ENCODE measurements at places on chromosomes 11 and 22.

DNA sequence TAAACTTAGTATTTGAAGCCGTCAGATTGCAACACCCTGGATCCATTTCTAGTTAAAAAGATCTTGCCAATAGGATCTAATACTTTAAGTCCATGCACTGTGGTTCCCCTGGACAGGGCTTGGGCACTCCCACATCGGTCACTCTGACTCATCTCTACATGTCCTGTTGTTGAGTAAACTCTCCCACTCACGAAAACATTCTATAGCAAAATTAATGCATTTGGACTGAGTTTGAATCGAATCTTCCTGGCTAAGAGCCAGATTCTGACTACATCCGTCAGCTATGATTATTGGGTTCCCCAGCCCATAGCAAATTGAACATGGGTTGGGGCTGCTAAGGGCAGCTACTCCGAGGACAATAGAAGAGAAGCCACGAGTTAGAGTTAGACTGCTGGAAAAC lies 182.1 kb upstream of the SORL1-AS1 start:
- peak; percentile 70 for DNase-seq

GRCh38 chr11:6225024-6225423 lies 9.4 kb downstream of the FHIP1B start:
- no peak for DNase-seq

GRCh38 chr11:1476940-1477736 lies 9.4 kb downstream of the MOB2 start:
- no peak for DNase-seq

- no peak for DNase-seq
These were observed 43.9 kb downstream of the BIRC2 start for GRCh38 chr11:102390667-102391465.

- no peak for DNase-seq
These were observed 13.8 kb upstream of the RBM4B start for GRCh38 chr11:66691311-66691980.

DNA sequence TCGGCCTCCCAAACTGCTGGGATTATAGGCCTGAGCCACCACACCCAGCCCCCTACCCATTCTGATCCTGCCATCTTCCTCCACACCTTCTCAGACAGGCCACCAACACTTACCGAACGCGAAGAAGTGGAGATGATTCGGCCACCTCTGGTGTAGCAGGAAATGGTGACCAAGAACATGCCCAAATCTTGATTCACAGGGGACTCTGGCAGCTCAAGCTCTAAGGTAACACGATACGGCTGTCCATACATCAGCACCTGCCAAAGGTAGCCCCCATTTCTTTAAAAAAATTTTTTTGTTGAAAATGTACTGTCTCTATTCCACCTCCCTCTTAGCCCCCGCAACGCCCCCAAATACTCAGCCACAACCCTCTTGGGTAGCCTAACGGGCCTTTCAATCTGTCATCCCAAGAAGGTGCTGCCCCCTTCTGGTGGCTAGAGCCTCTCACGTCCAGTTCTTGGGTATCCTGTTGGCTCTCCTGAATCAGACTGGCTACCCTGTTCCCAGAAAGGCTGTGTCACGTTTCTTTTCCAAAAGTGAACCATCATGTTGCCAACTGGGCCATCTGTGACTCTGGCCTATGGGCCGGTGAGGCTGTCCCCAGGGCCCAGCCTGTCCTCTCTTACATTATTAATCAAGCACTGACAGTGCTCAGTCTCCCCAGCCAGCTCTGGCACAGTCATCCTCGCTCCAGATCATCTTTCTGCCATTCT lies 5.3 kb upstream of the LRRN4CL start:
- no peak for DNase-seq

- no peak for DNase-seq
These were observed 840.4 kb upstream of the TENM4 start for GRCh38 chr11:80281194-80281593.

DNA sequence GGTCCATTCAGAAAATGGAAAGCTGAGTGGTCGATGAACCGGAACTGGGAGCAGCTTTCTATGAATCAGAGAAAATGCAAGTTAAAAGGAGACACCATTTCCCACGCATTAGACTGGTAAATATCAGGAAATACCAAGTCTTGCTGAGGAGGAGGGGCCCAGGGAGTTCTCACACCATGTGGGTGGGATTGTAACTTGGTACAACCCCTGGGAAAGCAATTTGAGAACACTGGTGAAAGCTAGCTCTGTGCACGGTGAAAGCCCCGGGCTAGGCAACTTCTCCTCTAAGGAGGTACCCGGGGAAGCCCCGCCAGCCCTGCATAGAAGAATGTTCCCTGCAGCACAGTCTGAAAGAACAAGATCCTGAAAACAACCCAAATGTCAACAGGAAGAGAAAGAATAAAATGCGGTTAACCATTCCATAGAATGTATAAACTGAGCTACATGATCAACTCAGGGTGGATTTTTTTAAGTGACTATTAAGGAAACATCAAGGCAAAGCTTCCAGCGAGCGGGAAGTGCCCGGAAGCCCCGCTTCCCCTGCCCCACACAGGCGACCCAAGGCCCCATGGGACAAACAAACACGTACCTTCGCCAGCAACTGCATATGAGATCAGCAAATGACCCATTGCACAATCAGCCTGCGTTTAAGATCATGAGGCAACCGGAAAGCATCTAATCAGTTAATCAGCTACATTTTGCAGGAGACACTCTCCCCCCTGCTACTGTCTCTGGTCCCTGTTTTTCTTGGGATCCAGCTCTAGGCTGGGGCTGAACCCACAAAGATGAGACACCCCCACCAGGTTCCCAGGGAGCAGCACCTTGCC lies 11.3 kb downstream of the SHANK2 start:
- peak; percentile 39 for DNase-seq

DNA sequence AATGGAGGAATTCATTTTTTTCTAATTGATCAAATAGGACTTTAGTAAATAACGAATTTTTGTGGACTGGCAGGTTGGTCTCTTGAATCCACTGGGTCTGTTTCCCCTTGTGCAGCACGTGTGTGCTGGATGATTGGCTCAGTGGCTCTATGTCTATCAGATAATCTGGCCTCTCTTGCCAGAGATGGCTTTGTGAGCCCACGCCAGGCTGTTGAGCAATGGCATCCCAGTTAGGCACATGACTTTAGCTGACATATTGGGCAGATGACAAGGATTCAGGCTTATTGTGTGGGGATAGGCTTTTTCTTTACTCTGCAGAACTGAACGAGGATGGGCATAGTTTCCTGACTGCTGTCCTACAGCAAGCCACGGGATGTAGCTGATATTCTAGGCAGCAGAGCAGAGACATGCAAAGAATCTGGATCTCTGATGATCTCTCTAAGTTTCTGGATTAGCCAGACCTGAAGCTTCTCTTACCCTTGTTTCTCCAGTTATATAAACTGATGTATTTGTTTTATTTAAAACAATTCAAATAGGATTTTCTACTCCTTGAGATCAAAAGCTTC lies 144.9 kb downstream of the ARHGAP42 start:
- DNase-seq, result no peak

DNA sequence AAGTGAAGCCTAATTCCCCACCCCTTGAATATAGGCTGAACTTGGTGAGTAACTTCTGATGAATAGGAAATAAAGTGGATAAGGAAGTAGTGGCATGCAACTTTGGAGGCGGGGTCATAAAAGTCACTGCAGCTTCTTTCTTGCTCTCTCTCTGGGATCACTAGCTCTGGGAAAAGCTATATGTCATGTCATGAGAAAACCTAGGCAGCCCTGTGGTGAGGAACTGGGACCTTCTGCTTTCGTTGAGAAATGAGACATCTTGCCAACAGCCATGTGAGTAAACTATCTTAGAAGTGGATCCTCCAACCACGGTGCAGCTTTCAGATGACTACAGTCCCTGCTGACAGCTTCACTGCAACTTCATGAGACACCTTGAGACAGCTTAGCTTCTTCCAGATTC lies 15.7 kb downstream of the ZNF214 start:
- peak; percentile 47 for DNase-seq

GRCh38 chr11:113647856-113648255 lies 58.3 kb downstream of the TMPRSS5 start:
- no peak for DNase-seq

- DNase-seq, result no peak
These were observed 6.6 kb downstream of the TRIM22 start for GRCh38 chr11:5696210-5696609.

DNA sequence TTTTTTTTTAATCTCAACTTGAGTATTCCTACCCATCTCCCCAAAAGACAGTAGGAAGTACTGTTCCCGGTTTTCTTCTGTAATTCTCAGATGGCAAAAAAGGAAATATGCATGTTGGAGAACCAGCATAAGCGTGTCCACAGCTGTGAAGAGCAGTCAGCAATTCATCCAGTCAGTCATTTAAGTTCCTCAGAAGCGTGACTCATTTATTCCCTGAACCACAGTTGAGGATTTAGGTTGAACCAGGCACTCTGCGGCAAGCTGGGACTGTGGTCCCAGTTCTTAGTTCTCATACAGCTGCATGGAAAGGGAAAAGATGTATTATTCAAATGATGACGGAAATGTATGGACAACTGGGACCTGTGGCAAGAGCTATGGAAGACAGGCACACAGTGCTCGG lies 61.0 kb upstream of the MYO18B start:
- no peak for DNase-seq

DNA sequence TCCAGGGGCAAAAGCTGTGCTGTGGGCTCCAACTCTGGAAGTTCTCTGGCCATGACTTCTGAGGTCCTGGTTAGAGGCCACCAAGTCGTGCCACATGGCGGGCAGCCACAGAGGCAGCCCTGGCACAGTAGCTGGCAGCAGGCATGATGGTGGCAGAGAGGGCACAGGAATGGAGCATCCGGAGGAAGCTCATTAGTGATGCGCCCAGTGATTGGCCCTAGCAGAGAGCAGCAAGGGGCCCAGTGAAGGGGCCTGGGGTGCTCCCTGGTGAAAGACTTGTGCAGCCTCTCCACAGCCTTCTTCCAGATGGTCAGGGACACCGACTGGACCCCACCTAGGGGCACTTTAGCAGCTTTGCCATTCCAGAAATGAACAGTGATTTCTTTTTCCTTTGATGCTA lies 7.0 kb downstream of the C11orf16 start:
- no peak for DNase-seq

GRCh38 chr11:15967966-15968365 lies 388.4 kb downstream of the SOX6 start:
- no peak for DNase-seq

GRCh38 chr11:46677991-46678740 lies 22.3 kb downstream of the ARHGAP1 start:
- no peak for DNase-seq

DNA sequence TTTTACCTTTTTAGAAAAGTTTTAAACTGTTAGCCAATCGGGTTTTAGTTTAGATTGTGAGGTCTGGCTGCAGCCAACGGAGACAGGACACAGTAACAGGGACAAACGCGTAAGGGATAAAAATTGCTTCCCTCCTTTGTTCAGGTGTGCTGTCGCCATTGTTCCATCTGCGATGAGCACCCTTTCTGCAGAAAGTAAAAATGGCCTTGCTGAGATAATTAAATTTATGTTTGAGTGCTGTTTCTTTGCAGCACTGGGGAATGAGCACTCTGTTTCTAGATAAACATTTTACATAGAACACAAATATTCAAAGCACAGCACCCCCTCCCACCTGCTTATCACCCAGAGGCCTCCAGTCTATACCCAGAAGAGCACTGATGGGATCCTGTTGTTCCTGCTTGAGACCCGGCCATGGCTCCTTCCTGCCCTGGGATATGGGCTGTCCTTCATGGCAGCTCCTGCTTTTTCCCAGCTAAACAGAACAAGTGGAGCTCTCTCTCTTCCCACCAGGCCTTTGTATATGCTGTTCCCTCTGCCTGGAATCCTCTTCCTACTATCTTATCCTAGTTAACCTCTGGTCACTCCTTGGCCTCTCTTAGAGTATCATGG lies 34.3 kb upstream of the CELSR1 start:
- no peak for DNase-seq

- no peak for DNase-seq
These were observed 19.7 kb upstream of the NUP160 start for GRCh38 chr11:47867823-47868222.

DNA sequence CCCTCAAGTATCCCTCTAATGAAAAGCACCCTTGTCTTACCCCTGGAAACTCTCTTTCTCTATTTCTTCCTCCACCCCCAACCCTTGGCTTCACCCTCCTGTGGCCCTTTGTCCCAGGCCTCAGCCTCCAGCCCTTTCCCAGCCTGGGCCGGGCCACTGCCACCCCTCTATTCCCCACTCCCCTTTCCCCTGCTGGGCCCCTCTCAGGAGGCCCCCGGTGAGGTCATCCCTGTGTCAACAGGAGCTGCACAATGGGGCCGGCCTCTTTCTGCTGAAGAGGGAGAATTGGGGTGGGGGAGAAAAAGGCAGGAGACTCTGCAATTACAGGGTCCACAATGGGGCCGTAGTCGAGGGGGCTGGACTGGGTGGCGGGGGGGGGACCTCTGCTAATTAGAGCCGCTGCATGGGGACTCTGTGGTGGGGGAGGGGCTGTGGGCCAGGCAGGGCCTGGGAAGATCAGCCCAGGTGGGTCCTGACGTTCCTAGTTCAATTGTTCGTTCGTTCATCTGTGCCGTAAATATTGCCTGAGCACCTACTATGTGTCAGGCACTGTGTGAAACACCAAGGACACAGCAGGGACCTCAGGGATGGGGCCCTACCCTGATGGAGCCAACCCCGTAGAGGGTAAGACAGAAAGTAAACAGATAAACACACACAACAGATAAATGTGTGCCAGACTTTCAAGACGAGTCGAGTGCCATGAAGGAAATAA lies 18.5 kb upstream of the MPPED1 start:
- DNase-seq, result no peak

- DNase-seq, result no peak
These were observed 40.2 kb downstream of the LMO1 start for GRCh38 chr11:8223513-8223900.

DNA sequence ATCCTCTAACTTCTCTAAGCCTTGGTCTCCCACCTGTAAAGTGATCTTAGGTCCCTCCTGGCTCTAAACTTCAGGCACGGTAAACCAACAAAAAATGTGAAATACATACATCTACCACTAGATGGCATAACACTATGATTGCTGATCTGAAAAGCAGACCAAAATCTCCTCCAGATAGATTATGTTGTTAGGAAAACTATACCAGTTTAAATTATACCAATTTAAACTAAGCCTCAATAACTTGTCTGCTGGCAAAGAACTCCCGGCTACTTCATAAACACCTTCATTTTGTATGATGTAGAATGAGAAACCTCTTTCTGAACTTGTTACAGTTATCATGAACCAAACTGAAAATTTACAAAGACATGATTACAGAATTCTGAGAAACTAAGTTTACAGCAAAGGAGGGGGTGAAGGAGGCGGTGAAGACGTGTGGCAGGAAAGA lies 85.9 kb downstream of the SBF2 start:
- DNase-seq, result no peak

- DNase-seq, result no peak
These were observed 21.7 kb upstream of the PDGFB start for GRCh38 chr22:39266398-39267030.

GRCh38 chr11:61983419-61983818 lies 16.0 kb upstream of the FTH1 start:
- DNase-seq, result no peak

Measured in fibroblast of skin of left biceps (primary cell).